Midbrain (tissue), 1 donor: ENCODE measurements at places on chromosomes 7 and 10.

GRCh38 chr10:132845780-132846595 lies 60.0 kb upstream of the NKX6-2 start:
- no peak for DNase-seq

- DNase-seq, result no peak
Measured at GRCh38 chr10:1358860-1359625, 302.9 kb downstream of the WDR37 start.

- DNase-seq, result peak; percentile 77
Measured at GRCh38 chr10:97759158-97759887, 12.5 kb downstream of the SFRP5 start.

DNA sequence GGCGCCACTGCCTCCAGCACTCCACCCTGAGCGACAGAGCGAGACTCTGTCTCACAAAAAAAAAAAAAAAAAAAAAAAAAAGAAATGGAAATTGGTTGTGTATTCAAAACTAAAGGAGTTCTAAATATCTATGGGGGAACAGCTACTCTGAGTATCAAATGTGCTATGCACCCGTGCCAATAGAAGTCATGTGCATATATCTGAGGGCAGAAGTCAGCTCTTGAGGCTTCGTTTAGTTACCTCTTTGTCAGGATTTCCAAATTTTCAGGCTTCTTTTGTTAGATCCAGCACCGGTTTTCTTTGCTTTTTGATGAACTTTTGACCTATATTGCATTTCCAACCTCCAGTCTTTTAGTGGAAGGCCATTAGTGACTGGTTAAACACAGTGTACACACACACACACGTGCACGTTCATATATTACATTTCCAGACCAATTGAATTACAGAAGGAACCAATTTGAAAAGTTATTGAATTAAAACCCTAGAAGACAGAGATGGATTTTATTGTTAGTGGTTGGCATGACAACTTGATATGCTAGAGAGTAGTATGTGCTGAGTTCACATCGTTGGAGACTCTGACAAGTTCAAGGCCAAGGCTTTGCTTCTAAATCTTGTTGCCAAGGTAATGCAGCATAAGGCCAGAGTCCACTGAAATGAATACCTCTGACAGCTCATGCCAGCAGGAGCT lies 33.1 kb upstream of the ADD3 start:
- no peak for DNase-seq

DNA sequence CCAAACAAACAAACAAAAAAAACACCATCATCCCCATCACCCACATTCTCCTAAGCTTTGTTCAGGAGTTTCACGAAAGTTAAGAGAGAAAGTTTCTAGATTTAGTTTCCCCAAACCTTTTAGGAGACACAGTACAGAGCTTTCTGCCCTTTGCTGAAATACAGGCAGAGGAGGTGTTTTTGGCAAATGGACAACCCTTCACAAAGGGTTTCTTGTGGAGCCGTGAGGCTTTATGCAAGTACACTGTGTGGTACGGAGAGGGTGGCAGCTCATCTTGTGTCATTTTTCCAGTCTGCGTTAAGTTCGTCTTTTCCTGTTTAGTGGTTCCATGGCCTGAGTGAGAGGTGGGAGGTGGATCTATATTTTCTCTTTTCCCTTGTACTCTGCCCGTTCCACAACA lies 215.5 kb upstream of the PRKCQ start:
- peak; percentile 23 for DNase-seq

GRCh38 chr10:13526948-13527863 lies 1.6 kb downstream of the BEND7 start:
- DNase-seq, result peak; percentile 1

DNA sequence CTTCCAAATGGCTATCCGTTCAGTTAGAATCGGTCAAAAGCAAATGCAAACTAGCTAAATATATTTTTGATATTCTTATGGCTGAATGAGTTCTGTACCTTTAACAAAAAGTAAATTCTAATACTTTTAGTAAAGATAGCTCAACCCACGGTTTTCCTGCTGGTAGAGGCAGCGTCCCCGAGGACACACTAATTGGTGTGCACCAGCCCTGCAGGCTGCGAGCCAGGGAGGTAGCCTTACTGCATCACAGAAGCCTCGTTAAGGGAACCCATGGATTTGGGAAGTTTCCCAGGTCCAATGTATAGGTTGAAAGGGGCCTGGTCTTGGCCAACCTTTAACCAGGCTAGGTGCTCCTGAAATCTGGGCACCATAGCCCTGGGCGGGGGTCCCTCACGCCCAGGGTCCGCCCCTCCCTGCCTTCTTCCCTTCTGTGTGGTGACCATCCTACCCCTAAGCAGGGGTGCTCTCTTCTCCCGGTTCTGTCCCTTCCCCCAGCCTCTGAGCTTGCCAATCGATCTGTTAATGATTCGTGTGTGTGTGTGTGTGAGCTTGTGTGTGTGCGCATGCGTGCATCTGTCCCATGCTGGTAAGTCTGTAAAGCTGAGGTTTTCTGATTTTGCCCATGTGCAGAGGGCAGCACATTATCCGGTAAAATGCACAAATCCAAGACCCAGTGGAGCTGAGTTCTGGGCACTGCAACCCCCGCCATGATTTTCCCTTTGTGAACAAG lies 191.7 kb downstream of the TCERG1L start:
- DNase-seq, result no peak

- no peak for DNase-seq
Measured at GRCh38 chr7:36448781-36449379, 59.2 kb downstream of the ANLN start.
